ENCODE measurements at places on chromosomes 5 and 9.
A peak's percentile ranks its signal among the peaks of the same experiment; 100 is the strongest.

DNA sequence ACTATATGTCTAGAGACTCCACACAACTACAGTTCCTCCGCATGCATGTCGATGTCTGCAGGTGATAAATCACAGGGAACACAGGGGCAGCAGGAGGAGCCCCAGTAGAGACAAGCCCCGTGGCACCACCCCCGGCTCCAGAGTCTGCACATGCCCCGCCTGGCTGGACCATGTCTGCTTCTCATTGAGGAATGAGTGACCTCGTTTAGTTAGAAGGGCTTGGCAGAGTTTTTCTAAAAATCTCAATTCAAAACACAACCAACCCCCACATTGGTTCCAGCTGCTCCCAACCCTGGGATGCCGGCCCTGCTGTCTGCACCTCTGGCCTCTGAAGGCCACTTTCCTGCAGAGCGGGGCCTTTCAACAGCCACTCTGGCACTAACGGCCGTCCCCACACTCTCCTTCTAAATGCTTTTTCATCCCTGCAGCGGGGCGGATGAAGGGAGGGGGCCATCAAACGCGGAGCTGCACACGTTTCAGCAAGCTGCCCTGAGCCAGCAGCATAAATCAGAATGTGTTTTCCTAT, 106.3 kb downstream of the ROR2 start:
- no peak for DNase-seq

GRCh38 chr5:140547508-140548299, at the start of gene EIF4EBP3:
TSS of gene EIF4EBP3 (plus strand) at chr5:140547662. CDS start at chr5:140547738, 76 bp downstream.
- DNase-seq = peak; percentile 98

DNA sequence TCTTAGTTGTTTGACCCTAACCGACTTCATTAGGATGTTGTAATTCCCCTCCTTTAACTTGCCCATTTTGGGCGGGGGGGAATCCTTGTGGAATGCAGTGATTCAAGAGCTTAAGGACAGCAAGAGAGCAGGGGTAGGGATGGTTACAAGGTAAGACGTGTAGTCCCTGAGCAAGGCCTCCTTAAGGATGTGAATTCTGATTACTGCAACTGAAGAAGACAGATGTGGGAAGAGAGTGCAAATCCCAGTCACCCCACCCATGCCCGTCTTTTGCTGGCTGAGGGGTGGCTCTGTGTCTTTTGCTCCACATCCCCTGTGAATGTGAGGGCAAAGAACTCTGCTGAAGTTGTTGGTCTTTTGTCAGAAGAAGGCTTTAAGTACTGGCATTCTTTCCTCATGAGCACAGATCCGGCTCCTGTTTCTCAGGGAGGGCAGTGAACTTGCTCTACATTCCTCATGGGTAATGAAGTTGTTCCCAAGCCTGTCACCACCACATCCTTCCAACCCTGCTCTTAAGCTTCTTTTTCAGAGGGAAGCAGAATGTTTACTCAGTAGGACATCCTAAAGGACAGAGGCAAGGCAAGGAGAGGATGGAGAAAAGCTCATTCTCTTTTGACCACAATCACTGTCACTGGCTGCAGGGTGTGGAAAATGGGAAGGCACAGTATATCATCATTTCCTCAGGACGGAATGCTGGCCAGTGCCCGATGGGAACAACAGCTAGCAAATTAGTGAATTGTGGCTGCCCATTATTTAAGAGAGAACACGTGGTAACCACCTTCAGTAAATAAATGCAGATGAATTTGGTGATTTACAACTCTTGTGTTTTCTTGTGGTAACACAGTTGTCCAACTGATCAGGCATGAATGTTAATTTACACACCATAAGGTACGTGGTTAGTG, 61.5 kb downstream of the RAI14 start:
- DNase-seq = no peak

GRCh38 chr9:27701016-27701415, 127.7 kb upstream of the C9orf72 start:
- no peak for DNase-seq

- DNase-seq = no peak
These were observed 102.0 kb upstream of the DMAC1 start for GRCh38 chr9:7901621-7902020.

DNA sequence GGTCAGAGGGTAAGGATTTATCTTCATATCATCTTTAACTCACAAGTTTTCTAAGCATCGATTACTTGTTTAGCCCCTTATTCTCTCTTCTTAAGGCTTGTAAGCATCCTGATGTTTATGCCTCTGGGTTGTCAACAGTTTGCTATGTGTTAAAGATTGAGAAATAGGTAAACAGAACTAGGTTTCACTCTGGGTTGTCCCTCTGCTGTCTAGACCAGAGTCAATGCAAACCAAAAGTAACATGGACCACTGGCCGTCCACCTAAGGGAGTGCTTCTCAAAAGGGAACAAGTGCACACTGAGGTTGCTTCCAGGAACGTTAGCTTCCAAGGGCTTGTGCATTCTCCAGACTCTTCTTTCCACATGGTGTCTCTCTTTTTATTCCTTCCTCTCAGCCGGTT, 39.9 kb upstream of the HAPLN1 start:
- DNase-seq = no peak

DNA sequence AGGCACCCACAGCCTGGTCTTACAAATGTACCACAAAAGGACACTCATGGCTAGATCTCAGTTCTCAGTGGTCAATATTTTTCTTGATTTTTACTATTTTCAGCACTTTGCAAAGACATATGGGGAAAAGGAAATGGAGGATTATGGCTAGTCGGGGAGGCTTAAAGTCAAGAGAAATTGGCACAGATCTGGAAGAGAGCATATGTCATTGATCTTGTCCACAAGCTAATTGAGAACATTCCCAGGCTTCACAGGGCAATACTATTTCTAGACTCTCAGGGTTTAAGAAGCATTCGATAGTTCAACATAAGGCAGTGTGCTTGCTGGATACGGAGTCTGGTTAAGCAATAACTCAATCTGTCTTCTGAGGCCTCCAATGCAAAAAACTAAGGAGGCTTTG, 285.8 kb downstream of the ZNF608 start:
- no peak for DNase-seq

DNA sequence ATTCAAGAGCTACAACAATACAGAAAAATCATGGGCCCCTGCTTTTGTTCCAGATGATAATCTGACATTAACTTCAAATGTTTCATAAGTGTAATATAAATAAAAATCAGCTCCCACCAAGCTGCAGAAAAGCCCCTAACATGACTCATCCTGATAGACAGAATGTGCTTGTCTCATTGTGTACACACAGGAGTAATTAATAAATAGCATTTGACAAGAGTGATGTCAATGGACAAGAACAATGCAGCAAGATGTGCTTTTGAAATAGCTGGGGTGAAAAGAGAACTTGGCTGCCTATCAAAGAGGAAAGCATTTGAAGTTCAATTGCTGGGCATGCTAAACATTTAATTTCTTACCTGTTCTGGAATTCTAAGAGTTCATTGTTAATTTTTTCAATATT, 79.2 kb downstream of the DNAH5 start:
- DNase-seq = no peak

GRCh38 chr9:495739-496138, 281.1 kb downstream of the DOCK8 start:
- DNase-seq = no peak

DNA sequence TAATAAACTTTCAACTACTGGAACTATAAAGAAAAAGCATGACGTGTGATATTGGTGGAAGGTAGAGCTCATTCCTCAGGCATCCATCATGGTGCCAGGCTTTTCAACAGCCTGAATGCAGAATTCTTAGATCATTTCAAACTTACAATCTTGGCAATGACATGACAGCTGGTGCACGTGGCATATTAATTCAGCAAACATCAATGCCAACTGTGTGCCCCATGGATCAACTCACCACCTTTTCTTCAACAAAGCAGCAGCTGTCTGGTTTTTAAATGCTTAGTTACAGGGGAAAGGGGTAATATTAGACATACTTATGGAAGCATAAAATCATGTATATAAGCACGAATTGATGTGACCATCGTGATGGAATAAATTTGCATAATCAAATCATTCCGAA, 56.0 kb upstream of the OR13F1 start:
- DNase-seq = no peak

GRCh38 chr9:15308511-15308910, 1.5 kb upstream of the TTC39B start:
- DNase-seq = no peak

GRCh38 chr9:34203992-34204635, 25.3 kb downstream of the UBAP1 start:
- no peak for DNase-seq

DNA sequence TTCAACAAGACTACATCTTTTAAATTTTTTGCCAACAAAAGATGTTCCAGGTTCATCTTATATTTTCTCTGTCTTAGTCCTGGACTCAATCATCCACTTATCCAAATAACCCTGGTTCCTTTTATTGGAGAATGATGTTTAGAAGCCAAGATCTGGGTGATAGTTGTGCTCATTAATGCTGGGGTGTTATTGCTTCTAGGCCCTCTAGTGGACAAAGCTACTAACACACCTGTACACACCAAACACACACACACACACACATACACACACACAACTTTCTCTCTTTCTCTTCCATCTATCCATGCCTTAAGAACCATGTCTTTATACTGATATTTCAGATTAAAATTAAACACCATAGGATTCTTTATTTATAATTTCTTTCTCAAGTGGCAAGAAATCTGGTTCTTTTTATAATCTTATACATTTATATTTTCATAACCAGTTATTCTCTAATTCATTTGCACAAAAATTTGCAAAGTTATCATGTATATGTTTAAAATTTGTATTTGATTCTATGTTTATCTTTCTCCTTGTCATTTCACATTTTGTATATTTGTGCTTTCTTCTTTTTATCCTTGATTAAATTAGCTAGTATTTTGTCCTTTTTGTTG, 179.1 kb upstream of the SMIM23 start:
- DNase-seq = no peak

- DNase-seq = no peak
These were observed 5.1 kb downstream of the RGS14 start for GRCh38 chr5:177362610-177363507.

DNA sequence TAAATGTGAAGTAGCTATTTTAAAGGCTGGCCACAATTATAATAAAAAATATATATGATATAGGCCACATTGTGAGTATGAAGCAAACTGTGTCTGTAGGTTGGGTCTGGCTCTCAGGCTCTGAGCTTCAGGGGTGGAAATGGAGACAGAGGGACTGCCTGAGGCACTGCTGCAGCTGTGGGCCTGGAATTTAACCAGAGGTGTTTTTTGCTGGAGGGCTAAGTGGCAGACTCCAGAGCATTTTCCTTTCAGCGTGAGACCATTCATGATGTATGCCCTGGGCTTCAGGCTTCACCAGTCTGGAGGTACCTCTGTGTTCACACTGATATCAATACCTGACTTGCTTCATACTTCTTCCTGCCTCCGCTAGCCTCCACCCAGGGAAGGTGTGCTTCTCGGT, 64.9 kb upstream of the IL12B start:
- DNase-seq = no peak

DNA sequence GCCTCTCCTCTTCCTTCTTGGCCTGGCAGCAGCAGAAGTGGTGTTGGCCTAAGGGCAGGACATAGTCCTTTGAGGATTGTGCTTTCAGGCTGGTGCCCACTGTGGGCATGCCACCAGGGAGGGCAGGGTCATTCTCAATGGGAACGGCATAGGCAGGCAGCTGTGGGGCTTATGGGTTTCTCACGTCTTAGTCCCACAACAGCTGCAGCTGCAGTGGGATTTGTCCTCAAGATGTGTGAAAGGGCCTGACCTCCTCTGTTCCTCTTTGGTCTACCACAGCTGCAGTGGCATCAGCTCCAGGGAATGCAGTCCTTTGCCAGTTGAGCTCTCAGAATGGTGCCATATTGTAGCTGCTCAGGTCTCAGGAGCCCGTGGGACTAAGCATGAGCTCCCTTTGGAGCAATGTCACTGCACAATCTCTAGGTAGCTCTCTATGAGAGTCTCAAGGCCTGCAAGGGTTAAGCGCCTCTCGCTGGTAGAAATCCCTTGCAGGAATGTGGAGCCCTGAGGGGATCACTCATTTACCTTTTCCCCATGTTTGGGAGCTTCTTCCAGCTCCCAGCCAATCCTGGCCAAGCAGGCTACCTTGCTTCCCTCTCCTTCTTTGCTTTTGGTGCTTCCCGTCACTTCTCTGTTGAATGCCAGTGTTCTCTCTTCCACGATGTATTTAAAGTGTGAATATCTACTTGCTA, 104.8 kb downstream of the GNA14 start:
- DNase-seq = no peak

GRCh38 chr5:151030379-151030778, 10.0 kb downstream of the GPX3 start:
- no peak for DNase-seq

GRCh38 chr9:105281926-105282325, 37.5 kb downstream of the SLC44A1 start:
- no peak for DNase-seq

DNA sequence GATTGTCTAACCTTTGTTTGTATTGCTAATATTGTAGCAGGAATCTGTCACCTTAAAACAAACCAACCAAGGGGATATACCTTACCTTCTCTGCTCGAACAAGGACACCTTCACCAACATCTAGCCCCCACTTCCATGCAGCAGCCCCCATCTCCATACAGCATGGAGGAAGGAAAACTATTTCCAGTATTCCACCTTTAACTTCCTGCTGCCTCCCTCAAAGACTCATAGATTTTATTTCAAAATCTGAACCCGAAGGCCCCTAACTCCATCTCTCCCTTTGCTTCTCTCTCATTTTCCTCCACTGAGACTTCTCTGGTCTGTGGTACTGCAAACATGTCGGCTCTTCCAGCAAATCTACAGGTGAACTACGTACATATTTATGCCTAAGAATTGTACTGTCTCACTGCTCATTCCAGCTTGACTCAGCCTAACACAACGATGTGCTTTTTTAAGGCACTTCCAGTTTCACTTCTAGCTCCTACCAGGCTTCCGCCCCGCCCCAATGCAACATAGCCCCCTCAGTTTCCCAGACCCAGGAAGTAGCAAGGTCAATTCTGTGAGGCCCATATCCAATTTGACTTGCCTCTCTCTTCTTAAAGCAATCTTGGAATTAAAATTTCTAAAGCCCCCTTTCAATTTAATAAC, 70.7 kb upstream of the RNF38 start:
- DNase-seq = no peak

- no peak for DNase-seq
These were observed 6.6 kb upstream of the TMEFF1 start for GRCh38 chr9:100466171-100466828.

DNA sequence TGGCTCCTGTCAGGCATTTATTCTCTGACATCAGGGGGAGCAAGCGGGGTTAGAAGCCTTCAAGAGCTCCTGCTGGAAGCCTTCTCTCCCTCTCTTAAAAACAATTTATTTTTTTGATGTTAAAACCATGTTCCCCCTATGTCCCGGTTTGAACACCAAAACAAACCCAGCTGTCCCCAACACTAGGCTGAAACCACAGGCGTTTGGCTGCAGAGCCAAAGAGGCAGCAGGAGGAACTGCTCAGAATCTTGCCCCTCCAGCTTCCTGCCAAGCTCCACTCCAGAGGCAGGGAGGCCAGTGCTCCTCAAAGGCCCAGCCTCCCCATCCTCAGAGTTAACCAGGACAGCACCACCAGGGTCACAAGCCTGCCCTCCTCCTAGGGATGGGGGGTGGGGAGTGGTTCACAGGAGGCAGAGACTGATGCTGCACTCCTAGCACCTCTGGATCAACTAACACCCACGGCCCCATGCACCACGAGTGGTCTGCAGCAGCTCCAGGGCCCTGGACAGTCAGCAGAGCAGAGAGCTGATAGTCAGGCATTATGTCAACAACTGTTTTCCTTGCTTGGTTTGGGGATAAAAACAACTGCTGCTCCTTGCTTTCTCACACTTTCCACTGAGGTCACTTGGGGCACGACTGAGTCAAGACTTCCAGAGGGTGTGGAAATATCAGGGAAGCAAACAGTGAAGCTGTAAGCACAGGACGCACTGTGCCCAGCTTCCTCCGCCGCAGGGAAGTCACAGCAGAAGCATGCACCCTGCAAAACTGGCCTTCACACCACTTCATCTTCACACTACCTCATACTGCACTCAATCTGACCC, 96.5 kb upstream of the ADRA1B start:
- DNase-seq = no peak

GRCh38 chr5:55350754-55351153, 43.0 kb downstream of the MTREX start:
- no peak for DNase-seq
